ENCODE measurements at places on chromosomes 4 and X.

DNA sequence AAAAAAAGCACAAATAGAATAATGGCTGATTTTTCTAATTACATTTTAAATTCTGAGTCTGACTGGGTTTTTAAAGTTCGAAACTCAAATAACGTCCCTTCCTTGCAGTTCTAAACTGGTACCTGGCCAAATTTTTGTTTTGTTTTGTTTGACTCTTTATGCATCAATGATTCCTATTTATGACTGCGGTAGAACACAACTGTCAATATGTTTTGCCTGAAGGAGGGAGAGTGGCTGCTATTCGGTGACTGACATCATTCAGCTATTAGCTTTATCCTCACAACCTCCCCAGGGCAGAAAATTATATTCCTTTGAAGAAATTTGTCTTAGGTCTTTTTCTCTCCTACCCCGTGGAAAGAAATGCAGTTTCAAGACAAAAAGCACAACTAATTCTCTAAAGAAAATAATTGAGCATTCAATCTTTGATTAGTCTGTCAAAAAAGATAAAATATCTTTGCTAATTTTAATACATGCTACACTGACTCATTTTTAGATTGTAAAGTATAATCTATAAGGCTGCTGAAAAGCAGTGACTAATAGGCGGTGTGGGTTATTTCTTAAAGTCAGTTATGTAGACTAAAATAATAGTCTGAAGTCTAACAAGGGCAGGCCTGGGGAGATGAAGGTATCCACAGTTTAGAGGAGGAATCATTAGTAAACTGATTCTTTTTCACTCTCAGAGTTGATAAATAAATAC, 61.9 kb downstream of the TMEM150C start:
- DNase-seq = no peak

DNA sequence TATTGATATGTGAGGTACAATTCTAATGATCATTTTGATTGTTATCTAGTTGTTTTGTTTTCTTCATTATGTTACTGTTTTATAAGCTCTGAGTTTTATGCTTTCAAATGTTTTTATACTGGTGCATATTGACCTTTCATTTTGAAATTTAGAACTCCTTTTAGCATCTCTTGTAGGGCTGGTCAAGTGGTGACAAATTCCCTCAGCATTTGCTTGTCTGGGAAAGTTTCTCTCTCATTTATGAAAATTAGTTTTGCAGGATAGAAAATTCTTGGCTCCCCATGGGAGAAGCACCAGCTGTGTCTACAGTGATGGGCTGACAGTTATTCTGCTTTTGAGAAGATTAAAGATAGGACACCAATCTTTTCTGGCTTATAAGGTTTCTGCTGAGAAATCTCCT, 105.3 kb upstream of the SPRY1 start:
- DNase-seq = no peak

- DNase-seq = no peak
Observed at GRCh38 chr4:133402616-133403015, 253.5 kb downstream of the PCDH10 start.

DNA sequence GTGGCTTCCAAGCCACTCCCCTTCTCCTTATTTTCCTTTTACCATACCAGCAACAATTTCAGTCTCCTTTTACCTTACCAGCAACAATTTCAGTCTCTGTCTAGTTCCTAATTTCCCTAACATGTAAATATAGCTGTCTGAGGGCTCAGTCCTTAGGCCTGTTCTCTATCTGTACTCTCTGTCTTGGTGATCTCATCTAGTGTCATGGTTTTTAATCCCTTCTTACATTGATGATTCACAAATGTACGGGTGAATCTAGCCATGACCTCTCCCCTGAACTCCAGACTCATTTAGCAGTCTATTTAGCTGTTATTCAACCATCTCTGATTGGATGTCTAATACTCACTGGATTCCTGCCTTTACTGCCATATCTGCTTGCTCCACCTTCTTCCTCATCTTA, 7.2 kb downstream of the IL15 start:
- peak; percentile 47 for DNase-seq

DNA sequence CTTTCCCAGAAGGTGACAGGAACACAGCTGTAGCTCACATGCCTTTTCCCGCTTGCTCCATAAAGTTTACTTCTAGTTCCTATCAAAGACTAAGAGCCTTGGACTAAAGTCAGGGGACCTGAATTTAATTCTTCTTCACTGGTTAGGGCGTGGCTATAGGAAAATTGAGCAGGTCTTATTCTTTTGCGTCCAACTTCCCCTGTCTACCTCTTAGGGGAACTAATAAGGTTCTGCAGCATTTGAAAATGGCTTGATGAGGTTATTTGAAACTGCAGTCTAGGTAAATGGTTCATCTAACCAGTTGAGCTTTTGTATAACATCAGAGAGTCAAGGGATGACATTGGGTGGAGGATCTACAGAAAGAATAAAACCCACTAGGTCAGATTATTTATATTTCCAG, 2.6 kb downstream of the ARHGAP10 start:
- no peak for DNase-seq

- DNase-seq = no peak
Observed at GRCh38 chr4:7414736-7415510, 19.8 kb downstream of the PSAPL1 start.

DNA sequence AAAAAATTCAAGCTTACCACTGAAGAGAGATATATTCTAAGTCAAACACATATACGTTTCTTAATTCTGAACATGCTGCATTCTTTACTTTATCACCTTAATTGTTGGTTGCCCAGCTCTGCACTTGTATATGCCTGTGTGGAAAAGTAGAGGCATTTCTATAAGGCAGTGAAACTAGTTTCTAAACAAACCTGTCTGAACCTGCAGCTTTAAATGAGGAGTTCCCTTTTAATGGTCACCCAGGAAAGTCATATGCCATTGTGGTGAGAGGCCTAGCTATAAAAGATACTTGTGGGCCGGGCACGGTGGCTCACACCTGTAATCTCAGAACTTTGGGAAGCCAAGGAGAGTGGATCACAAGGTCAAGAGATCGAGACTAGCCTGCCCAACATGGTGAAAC, 147.4 kb upstream of the RXFP1 start:
- no peak for DNase-seq

- no peak for DNase-seq
Observed at GRCh38 chr4:12165616-12166015, 736.9 kb upstream of the HS3ST1 start.

- DNase-seq = peak; percentile 1
Observed at GRCh38 chr4:19309378-19309777, 942.3 kb upstream of the SLIT2 start.

DNA sequence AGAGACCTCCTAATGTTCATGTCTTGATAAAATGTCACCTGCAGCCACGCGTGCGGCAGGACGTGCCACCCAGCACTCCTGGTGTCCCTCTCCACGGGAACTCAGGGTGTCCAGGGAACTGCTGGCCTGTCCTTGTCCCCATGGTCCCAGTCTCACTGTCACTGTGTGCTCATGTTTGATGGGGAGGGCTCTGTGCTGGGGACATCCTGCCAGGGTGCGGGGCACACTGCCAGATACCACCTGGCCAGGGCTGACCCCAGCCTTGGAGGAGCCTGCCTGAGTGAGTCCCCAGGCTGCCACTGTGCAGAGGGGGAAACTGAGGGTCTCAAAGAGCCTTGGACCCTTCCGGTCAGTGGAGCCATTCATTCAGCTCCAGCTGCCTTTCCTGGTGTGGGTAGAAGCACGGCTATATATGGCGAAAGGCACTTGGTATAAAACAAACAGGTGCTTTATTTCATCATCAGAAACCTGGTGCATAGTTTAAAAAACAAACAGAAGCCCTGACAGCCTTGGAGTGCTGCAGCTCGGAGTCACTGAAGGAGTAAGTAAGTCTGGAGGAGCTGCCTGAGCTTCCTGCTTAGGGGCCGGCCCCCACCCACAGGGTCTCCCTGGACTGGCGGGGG, 33.0 kb downstream of the NOP14 start:
- no peak for DNase-seq

DNA sequence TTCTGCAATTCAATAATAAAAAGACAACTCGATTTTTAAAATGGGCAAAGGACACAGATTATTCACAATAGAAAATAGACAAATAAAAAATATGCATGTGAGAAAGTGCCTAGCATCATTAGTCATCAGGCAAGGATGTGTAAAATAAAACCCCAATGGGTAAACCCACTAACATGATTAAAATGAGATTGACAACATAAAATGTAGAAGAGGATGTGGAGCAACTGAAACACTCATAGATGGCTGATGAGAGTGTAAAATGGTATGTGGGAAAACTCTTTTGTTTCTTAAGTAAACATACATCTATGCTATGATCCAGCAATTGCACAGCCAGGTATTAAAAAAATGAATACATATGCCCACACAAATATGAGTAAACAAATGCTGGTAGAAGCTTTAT, 177.6 kb downstream of the IQCM start:
- peak; percentile 6 for DNase-seq

DNA sequence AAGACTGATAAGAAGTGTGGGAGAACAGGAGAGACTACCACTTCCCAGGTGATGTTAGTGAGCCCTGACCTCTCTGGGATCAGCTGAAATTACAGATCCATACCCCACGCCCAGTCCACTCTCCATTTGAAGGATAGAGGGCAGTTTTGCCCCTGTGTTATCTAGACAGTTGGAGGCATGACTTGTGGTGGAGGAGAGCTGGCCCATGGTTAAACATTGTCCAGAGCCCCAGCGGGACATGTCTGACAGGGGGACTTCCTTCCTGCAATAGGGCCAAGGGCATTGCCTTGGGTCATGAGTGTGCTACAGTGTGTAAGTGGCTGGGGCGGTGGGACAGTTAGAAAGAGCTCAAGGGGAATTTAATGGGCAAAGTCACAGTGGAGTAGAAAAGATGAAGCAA, 181.1 kb downstream of the MID1IP1 start:
- DNase-seq = no peak

GRCh38 chrX:9940421-9940820, 26.7 kb upstream of the CLDN34 start:
- no peak for DNase-seq

DNA sequence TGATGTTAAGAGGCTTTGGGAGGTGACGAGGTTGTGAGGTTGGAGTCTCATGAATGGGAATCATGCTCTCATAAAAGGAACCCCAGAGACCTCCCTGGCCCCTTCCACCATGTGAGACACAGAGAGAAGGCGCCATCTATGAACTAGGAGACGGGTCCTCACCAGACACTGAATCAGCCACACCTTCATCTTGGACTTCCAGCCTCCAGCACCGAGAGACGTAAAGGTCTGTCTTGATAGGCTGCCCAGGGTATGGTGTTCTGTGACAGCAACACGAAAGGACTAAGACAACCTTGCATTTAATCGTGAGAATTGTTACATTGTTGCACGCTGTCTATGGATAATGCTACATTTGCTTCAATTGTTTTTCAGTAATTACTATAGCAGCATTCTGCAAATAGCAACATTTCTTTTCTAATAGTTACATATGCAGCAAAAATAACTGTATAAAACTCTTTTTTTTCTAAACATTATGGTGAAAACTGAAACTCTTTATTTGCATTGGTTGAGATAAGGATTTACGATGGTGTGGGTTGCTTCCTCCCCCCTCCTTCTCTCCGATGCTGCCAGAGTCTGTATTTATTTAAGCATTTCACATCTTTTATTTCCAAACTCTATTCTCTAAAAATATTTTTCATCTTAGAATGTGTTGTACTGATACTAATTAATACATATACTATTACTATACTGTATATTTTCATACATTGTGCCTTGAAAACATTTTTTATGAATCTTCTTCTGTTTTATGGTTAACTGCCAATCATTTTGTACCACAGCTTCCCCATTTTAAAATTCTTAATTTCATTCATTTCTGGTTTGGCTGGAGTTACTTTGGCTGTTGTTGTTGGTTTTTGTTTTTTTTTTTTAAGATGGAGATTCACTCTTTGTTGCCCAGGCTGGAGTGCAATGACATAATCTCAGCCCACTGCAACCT, 26.4 kb upstream of the AKAP17A start:
- no peak for DNase-seq

- DNase-seq = peak; percentile 49
Observed at GRCh38 chr4:1009542-1010394, 1.7 kb upstream of the FGFRL1 start.

GRCh38 chrX:20361081-20361889, 94.6 kb upstream of the RPS6KA3 start:
- no peak for DNase-seq

DNA sequence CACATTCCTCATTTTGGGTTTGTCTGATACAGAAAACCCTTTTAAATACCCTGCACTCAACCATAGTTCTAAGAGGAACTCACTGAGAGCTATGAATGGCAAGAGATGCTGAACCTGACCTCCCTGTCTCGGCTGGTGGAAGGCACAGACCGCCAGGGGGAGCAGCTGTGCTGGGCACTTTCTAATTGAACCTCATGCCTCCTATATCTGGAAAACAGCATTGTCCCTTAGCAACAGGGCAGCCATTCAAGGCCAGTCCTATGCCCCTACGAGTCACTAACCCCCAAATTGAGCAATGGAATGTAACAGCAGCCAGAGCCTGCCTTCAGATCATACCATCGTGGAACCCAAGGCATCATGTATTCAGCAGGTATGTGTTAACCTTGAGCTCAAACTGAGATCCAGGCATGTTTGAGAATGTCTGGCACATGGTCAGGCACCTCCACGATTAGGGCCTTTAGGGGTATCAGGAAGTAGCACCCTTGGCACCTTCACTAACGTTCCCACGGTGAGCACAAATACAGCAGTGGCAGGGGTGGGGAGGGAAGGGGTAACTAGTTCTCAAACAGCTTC, 5.1 kb downstream of the USP27X start:
- peak; percentile 78 for DNase-seq

GRCh38 chr4:74365761-74366160, 816 bp downstream of the EREG start:
- DNase-seq = no peak

- DNase-seq = no peak
Observed at GRCh38 chrX:48831909-48832291, 3.5 kb downstream of the PCSK1N start.

- DNase-seq = peak; percentile 60
Observed at GRCh38 chrX:10615931-10616774, 4.2 kb downstream of the MID1 start.

- DNase-seq = no peak
Observed at GRCh38 chrX:106752101-106752678, 25.7 kb downstream of the RNF128 start.

DNA sequence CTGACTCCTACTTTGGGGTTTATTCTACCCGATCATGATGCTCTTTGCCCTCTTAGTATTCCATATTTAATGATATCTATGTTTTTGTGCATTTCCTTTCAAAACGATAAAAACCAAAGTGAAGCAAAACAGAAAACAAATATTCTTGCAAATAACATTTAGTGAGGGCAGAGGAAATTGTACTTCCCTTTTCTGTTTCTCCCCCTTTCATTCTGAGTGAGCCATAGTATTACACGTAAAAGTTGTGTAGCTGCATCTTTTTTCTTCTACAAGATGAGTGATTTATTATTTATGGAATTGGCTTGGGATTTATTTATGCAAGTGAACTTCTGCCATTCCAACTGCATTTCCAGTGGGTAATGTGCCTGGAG, 109.9 kb downstream of the AFF2 start:
- no peak for DNase-seq

GRCh38 chr4:15976456-15977447, 13.8 kb upstream of the FGFBP2 start:
- peak; percentile 29 for DNase-seq

DNA sequence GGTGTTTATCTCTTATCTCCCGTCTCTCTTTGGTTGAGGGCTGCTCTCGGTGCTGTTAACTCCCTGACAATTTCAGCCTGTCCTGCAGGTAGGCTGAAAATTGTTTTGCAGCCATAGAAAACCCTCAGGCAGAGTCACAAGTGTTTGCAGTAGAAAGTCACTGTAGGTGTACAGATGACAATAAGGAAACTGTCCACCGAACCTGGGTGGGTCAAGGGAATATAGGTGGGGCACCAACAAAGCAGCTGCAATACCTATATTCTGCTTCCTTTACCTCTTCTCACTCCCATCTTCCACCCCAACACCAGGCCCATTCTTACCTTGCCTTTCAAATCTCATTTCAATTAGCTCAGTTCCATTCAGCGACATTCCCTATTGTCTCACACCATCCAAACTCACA, 381.8 kb downstream of the PPP1R2C start:
- DNase-seq = no peak

Measured in NCI-H82 (cell line).